ENCODE measurements at places on chromosomes 3 and 15. TPM values are rescaled to one million over a fixed set of nuclear protein-coding genes. Genes with fewer than 3 reads are reported as not detected.

The CYP8B1 gene
- not detected for total RNA-seq

The LRRIQ4 gene
- not detected for total RNA-seq

The CPN2 gene
- total RNA-seq: not detected

The UROC1 gene
- not detected for total RNA-seq

DNA sequence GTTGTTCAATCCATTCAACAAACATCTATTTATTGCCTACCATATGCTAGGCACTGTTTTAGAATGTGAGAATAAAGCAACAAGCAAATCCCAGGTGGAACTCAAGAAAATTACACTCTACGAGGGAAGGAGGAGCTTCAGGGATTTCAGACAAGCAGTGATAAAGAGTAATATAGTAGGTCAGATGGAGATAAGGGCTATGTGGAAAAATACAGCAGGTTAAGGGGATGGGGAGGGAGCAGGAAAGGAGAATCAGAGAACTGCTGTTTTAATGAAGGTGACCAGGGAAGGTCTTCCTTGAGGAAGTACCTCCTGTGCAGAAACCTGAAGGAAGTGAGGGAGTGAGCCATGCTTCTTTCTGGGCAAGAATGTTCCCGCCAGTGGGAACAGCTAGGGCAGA is 47.2 kb upstream of the NEO1 start:
- H3K27ac ChIP-seq: no peak overlapping the region
- no peaks in the 10 kb centered on the region for H3K36me3 ChIP-seq
- H3K4me1 ChIP-seq: no peaks in the 10 kb centered on the region
- no peak overlapping the region for H3K4me3 ChIP-seq
- H3K27me3 ChIP-seq: no peaks in the 10 kb centered on the region

GRCh38 chr15:28955160-28955992 is 69.6 kb downstream of the APBA2 start:
- peak overlapping the region; percentile 52 for H3K27ac ChIP-seq
- DNase-seq: peak; percentile 10
- H3K27me3 ChIP-seq: no peaks in the 10 kb centered on the region
- H3K36me3 ChIP-seq: no peaks in the 10 kb centered on the region

DNA sequence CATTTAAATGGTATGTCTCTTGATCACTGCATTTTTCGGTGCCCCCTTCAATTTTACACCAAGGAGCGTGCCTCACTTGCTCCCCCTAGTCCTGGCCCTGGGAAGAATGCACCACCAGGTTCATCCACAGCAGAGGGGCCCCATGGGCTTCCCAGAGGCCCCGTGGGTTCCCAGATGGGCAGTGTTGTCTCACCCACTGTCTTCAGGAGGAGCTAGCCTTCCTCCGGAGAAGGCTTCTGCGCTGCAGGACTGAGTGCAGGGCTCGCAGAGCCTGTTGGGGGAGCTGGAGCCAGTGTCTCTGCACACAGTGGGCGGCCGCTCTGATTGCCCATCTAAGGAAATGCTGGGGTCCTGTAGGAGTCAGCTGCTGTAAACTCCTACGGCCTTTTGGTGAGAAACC is 45.9 kb downstream of the POLR2M start:
- H3K27me3 ChIP-seq: no peaks in the 10 kb centered on the region
- H3K27ac ChIP-seq: no peak overlapping the region
- DNase-seq: peak; percentile 76

DNA sequence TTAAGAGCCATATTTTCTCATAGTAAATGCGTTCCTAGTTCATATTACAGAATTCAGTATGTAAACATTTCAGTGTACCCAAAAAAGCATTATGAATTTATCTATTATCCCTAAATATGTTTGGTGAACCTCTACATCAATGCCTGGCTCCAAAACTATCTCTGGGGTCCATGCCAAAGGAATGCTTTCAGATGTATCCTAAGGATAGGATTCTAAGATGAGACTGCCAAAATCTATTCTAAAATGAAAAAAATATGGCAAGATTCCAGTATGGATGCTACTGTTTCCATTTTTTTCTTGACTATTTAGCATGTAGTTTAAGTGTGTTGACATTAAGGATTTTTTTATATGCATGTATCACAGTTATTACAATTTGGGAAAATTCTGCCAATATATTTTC is 18.8 kb downstream of the EIF5A2 start:
- no peak overlapping the region for H3K4me3 ChIP-seq
- H3K27me3 ChIP-seq: no peaks in the 10 kb centered on the region
- no peak overlapping the region for H3K27ac ChIP-seq
- H3K4me1 ChIP-seq: no peaks in the 10 kb centered on the region

GRCh38 chr15:79952329-79952728 is 18.7 kb downstream of the BCL2A1 start:
- no peak overlapping the region for H3K27ac ChIP-seq
- DNase-seq: no peak
- no peaks in the 10 kb centered on the region for H3K4me1 ChIP-seq

DNA sequence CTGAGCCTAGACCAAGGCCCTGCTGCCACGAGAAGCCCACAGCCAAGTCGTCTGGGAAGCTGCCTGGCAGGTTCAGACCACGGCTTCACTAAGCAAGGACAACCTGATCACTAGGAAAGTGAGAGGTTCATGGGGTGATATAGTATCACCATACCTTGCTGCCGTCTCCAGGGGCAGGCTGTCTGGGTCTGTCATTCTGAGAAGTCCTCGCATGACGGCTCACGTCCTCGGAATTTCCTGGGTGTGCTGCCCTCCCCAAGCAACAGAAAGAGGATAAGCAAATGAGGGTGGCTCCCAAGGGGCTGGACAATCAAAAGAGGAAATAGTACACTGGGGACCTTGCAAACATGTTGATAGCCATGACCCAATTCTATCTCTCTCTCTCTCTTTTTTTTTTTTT is 207.4 kb upstream of the IGF1R start:
- H3K4me1 ChIP-seq: no peaks in the 10 kb centered on the region
- DNase-seq: no peak
- H3K36me3 ChIP-seq: no peaks in the 10 kb centered on the region
- no peak overlapping the region for H3K4me3 ChIP-seq

DNA sequence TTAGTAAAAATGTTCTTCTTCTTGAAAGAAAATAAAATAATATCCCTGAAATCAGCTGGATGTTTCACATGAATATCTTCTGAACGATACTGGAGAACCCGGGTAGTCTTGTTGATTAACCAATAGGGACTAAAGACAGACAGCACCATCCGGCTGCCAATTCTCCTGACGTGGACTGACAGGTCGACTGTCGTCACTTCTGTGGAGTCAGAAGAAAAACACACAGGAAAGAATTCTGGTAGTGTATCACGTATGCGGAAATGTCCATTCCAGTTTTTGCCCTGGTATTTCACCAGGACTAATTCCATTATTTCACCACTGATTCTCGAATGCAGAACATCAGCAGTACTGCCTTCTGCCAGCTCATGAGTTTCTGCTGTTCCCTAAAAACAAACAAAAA is 144.6 kb downstream of the VPS13C start:
- no peaks in the 10 kb centered on the region for H3K27me3 ChIP-seq
- H3K4me3 ChIP-seq: no peak overlapping the region
- H3K4me1 ChIP-seq: no peaks in the 10 kb centered on the region
- no peak for DNase-seq

DNA sequence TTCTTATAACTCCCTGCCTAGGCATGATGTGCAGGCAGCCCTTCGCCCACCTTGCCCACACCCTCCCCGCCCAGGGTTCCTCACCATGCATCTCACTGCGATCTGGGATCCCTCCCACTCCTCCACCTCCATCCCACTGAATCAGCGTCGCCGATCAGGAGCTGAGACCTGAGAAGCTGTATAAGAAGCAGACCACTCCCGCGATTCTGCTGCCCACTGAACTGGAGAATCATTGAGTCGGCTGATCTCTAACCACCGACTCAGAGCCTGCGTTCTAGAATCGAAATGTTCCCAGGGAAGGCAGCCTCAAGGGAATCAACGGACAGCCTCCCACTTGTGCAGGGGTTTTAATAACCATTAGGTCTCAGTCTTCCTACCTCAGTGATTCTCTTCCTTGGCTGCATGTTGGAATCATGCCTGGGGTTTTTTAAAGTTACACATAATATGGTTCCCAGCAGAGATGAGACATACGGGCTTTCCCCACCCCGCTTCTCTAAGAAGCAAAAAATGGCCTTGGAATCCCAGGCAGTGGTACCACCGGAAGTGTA is 60.2 kb downstream of the TMEM44 start:
- H3K27ac ChIP-seq: no peak overlapping the region
- H3K4me3 ChIP-seq: no peak overlapping the region
- no peaks in the 10 kb centered on the region for H3K27me3 ChIP-seq

DNA sequence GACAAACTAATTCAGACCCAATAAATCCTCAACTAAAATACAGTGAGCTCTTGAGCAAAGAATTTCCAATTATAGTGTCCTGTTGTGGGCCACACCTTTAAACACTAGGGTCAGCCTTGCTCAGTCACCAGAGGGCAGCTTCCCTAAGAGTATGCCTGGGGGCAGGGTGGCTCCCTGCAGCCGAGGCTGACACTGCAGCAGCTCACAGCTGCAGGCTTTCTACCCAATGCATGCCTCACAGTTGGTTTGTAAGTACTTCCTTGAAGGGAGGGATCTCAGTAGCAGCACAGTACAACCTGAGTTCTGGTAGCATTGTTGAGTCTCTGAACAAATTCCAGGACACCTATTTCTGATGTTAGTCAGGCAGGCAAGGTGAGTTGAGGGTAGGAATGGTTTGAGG is 335.6 kb downstream of the TUSC7 start:
- peak; percentile 85 for DNase-seq
- H3K27me3 ChIP-seq: no peaks in the 10 kb centered on the region
- no peak overlapping the region for H3K4me3 ChIP-seq
- H3K4me1 ChIP-seq: no peaks in the 10 kb centered on the region
- H3K27ac ChIP-seq: no peak overlapping the region

- no peak overlapping the region for H3K27ac ChIP-seq
- no peaks in the 10 kb centered on the region for H3K36me3 ChIP-seq
- H3K4me1 ChIP-seq: peaks cover 2% of the 10 kb centered on the region
These were observed 56.3 kb upstream of the ITGA11 start for GRCh38 chr15:68488290-68488689.

DNA sequence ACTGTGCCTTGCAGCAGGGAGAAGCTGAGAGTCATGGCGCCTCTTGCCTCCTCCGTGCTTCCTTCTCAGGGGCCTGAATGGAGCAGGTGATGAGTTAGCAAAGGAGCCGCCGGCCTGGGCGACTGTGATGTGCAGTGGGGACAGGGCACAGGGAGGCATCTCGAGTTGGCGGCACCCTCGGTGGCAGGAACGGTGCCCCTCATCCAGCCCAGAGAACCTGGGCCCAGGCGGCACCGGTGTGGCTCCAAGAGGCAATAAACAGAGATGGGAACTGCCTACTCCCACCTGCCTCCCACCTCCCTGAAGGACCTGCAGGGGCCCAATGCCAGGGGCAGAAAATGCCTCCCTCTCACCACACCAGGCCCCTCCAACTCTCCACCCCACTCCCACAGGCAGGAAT is 6.2 kb downstream of the SLC41A3 start:
- no peak overlapping the region for H3K4me3 ChIP-seq
- no peaks in the 10 kb centered on the region for H3K4me1 ChIP-seq
- H3K27ac ChIP-seq: no peak overlapping the region
- peak; percentile 29 for DNase-seq
- H3K27me3 ChIP-seq: no peaks in the 10 kb centered on the region
- H3K36me3 ChIP-seq: peaks cover 5% of the 10 kb centered on the region

DNA sequence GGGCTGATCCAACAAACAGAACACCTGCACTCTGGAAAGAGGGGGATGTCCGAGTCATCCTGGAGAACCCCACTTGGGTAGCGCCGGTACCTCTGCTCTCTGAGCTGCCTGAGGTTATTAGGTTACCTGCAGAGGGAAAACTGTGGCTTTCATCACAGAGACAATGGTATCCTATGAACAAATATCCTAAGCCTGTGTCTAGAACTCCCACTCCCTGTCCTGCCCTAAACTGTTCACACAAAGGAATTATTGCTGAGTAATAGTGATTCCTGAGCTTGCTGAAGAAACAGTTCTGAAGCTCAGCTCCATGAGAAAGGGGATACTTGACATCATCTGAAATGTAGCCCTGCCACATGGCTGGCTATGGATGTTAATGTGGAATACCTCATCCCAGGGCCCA is 31.9 kb upstream of the WNT5A start:
- no peak overlapping the region for H3K27ac ChIP-seq
- H3K4me3 ChIP-seq: no peak overlapping the region
- no peak for DNase-seq
- H3K4me1 ChIP-seq: peaks cover 11% of the 10 kb centered on the region
- no peaks in the 10 kb centered on the region for H3K36me3 ChIP-seq

DNA sequence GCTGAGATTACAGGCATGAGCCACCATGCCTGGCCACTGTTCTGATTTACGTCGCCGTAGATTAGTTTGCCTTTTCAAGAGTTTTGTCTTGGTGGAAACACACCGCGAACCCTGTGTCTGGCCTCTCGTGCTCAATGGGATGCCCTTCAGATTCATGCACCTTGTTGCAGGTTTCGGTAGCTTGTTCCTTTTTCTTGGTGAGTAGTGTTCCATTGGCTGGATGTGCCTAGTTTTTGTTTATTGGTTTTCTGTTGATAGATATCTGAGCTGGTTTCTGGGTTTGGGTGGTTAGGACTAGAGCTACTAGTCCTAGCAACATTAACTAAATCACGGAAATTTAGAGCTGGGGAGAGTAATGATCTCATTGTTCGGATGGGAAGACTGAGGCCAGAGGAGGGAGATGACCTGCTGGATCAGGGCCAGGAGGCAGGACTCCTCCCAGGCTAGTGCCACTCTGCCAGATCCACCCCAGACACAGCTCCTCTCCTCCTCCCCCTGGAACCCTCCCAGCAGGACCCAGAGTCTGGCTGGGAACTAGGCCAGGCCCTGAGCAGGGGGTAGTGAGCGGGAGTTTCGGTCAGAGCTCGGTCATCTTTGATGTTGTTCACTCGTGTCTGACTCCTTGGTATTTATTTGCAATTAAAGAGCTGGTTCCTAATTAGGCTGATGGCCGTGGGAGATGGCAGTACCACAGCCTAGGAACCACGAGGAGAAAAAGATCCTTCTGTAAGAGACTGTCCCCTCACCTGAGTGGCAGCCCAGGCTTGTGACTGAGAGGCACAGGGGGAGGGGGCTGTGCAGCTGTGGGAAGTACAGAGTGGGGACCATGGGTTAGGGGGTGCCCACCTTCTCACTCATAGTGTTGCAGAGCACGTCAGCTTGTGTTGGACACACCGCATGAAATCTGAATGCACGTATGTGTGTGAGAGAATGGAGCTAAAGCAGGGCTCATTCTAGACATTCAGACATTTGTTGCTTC is 73.4 kb downstream of the SMAD6 start:
- DNase-seq: no peak
- H3K27ac ChIP-seq: no peak overlapping the region
- peaks cover 37% of the 10 kb centered on the region for H3K4me1 ChIP-seq

DNA sequence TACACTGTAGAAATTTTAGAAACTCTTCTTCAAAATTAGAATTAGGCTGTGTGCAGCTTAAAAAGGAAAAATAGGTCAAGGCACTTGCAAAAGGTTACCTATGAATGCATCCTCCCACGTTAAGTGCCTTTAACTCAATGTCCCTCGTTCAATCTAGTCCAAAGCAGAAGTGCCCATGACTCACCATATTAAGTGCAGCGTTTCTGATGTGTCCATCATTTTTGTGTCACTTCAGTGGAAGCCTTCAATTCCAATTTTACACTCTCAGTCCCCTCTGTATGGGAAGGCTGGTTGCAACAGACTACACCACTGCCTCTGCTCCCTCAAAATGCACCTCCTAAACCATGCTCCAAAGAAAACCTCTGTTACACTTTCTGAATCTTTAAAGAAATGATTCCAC is 53.4 kb downstream of the FOXB1 start:
- no peak overlapping the region for H3K4me3 ChIP-seq
- no peaks in the 10 kb centered on the region for H3K4me1 ChIP-seq
- H3K27ac ChIP-seq: no peak overlapping the region

GRCh38 chr15:52278636-52279367 is 16.8 kb downstream of the MYO5C start:
- peak; percentile 5 for DNase-seq
- H3K4me1 ChIP-seq: no peaks in the 10 kb centered on the region
- H3K4me3 ChIP-seq: no peak overlapping the region
- no peak overlapping the region for H3K27ac ChIP-seq
- no peaks in the 10 kb centered on the region for H3K27me3 ChIP-seq

All from endodermal cell (in vitro differentiated cells).